H9 (cell line): ENCODE measurements at places on chromosomes 3 and 15. TPM values are rescaled to one million over a fixed set of nuclear protein-coding genes. Genes with fewer than 3 reads are reported as not detected.

The TRAT1 gene
- not detected in 2 replicates for total RNA-seq

The GSK3B gene
- total RNA-seq = 52.8 and 56.5 TPM in 2 replicates

DNA sequence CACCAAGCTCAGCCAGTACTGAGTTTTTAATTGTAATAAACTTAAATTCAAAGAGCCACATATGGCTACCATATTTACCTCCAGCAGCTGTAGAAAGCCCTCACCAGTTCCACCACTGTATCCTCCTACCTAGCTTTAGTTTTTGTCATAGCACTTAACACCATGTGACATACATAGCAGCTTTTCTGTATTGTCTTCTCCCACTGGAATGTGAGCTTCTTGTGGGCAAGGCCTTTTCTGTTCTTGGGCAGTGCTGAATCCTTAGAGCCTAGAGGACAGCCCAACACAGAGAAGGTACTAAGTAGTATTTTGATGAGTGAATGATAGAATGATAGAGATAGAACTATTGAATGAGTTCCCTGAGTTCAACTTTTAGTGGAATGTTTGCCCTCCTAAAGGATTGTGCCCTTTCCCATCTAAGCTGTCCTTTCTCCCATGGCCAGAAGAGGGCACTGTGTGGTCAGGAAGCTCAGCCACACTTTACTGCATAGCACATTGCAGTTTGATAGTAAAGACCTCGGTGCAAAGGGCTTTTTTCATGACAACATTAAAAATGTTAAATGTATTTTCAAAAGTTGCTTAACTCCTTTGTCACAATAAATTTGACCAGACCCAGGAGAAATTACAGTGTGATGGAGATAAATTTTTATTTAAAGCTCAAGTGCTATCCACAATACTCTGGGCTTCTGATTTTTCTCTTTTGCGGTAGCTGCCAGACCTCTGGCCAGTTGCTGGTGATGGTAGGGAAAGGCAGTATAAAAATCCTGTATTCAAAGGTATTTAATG lies 115.8 kb downstream of the GHSR start:
- H3K36me3 ChIP-seq = peaks cover 48% of the 10 kb centered on the region
- H3K4me3 ChIP-seq = no peak overlapping the region
- H3K27ac ChIP-seq = no peak overlapping the region
- H3K4me1 ChIP-seq = no peaks in the 10 kb centered on the region
- H3K27me3 ChIP-seq = no peaks in the 10 kb centered on the region

GRCh38 chr3:183812761-183813445 lies 12.5 kb downstream of the MAP6D1 start:
- H3K4me1 ChIP-seq = no peaks in the 10 kb centered on the region
- H3K27me3 ChIP-seq = no peaks in the 10 kb centered on the region
- no peak overlapping the region for H3K4me3 ChIP-seq
- DNase-seq = no peak

DNA sequence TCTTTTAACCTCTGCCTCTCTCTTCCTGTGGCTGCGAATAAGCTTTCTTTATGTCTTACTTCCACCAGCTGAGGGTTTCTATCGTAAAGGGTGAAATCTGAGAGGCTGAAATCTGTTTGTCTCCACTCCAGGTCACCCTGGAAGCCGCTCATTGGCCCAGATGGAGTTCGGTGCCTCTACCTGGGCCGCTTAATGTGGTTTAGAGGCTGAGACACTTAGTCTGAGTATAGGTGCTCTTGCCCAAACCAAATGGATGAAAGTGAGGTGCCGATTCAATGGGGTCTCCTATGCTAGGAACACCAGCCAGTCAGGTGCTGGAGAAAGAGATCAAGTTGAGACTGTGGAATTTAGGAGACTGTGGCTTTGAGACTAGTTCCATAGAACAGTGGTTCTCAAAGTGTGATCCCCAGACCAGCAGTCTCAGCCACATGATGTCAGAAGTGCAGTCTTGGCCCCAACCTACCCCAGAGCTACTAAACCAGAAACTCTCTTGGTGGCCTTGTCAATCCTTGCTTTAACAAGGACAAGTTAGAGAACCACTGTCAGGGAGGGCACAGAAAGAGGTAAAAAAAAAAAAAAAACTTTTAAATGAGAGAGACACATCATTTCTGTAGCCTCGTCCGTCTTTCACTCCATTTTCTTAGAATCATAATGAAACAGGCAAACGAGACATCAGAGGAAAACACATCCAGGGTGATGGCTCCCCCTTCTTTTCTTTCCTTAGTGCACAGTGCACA lies 54.9 kb upstream of the CCR2 start:
- no peaks in the 10 kb centered on the region for H3K4me1 ChIP-seq

The CILP gene
- 0.04 TPM in 1 of 2 replicates, not detected in the other for total RNA-seq

GRCh38 chr3:152087153-152087552 lies 181.6 kb upstream of the MBNL1 start:
- no peaks in the 10 kb centered on the region for H3K36me3 ChIP-seq
- no peak for DNase-seq
- no peak overlapping the region for H3K4me3 ChIP-seq
- peaks cover 5% of the 10 kb centered on the region for H3K4me1 ChIP-seq
- no peaks in the 10 kb centered on the region for H3K27me3 ChIP-seq

GRCh38 chr3:41050144-41050543 lies 149.2 kb upstream of the CTNNB1 start:
- H3K4me1 ChIP-seq = no peaks in the 10 kb centered on the region; the same call in 1 of the 2 replicates
- no peaks in the 10 kb centered on the region for H3K27me3 ChIP-seq
- no peak overlapping the region for H3K27ac ChIP-seq
- no peak overlapping the region for H3K4me3 ChIP-seq
